Mucosa of descending colon (tissue), 3 donors: ENCODE measurements at places on chromosomes 13 and 19. TPM values are rescaled to one million over a fixed set of nuclear protein-coding genes. Genes with fewer than 3 reads are reported as not detected.

DNA sequence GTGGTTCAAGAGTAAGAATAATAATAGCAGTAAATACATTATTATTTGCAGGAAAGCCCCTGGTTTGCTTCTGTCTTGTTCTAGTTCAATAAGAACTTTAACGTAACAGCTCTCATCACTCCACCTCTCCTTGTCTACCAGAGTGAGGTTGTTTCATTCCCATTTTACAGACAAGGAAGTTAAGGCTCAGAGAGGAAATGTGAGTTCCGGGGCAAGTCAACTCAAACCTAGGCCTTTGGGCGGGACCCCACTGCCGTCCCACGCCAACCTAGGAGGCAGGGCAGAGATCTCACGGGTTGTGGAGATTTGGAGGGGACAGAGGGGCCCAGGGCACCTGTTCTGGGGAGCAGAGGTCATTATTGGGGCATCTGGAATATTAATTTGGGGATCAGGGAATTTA is 1.5 kb downstream of the MAP4K1 start:
- no peak for DNase-seq

DNA sequence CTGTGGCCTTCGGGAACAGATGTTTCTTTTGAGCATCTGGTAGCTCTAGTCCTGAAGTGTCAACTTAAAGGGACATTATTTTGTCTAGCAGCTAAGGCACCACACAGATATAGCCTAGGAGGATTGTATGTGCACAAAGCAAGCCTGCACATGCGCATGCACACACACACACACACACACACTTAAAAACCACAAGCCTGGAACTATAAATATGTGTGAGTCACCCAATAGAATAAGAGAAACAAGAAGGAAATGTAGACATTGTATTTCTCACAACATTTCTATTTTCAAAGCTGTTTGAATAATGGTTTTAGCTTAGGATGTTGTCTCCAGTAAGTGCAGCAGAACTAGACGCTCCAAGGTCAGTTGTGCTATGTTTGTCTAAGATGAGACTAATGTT is 516.5 kb downstream of the SUCLA2 start:
- DNase-seq, result no peak

- no peak for DNase-seq
These were observed 41.6 kb downstream of the NDFIP2 start for GRCh38 chr13:79522583-79522982.

DNA sequence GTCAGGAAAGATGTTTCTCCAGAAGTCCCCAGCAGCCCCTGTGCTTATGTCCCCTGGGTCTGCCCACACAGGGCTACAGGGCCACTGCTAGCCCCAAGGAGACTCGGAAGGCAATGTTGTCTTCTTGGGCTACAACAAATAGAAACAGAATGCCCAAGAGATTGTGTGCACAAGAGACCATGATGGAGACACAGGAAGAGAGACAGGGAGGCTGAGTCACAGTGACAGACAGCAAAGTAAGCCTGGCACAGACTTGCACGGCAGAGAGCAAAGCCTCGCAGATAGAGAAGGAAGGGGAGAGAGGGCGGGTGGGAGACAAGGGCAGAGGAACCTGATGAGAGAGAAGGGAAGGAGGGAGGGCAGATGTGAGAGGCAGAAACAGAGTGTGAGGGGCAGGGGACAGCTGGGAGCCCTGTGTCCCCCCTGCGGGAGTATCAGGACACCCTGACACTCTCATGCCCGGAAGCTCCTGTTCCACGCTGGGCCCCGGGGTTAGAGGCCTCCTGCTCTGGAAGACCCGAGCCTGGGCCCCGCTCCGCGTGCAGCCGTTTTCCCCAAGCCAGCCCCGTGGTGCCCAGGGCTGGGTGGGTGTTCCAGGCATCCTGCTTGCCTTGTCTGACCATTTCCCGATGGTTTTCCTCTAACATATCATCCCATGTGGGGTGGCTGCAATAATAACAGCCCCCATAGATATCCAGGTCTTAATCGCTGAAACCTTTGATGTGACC is 2.7 kb upstream of the PLA2G4C start:
- no peak for DNase-seq

The CALR3 gene
- not detected for total RNA-seq

DNA sequence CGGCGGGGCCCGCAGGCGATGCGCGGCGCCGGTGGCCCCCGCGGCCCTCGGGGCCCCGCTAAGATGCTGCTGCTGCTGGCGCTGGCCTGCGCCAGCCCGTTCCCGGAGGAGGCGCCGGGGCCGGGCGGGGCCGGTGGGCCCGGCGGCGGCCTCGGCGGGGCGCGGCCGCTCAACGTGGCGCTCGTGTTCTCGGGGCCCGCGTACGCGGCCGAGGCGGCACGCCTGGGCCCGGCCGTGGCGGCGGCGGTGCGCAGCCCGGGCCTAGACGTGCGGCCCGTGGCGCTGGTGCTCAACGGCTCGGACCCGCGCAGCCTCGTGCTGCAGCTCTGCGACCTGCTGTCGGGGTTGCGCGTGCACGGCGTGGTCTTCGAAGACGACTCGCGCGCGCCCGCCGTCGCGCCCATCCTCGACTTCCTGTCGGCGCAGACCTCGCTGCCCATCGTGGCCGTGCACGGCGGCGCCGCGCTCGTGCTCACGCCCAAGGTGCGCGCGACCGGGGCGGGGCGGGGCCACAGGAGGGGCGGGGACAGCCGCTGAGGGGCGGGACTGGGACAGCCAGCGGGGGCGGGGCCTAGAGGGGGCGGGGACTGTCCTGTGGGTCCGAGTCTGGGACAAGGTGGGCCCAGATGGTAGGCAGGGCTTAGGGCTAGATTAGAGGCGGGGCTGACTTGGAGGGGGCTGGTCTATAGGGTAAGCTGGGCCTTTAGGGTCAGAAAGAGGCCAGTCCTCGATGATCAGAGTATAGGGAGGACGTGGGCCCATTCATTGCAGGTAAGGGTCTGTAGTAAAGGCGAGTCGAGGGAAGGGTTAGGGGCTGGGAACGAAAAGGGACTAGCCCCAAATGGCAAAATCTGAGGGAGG is 5.1 kb downstream of the GRIN2D start:
- peak; percentile 94 for DNase-seq

- DNase-seq, result no peak
These were observed 156.2 kb downstream of the PCCA start for GRCh38 chr13:100245104-100245503.

- DNase-seq, result no peak
These were observed 801.5 kb upstream of the SPRY2 start for GRCh38 chr13:81142306-81142999.

The CYP4F12 gene
- total RNA-seq, result 62.8 TPM

The F10 gene
- 1.3 TPM for total RNA-seq

- DNase-seq, result no peak
These were observed 67.9 kb upstream of the KLF5 start for GRCh38 chr13:72990953-72991352.

The COQ8B gene
- total RNA-seq, result 29.9 TPM

DNA sequence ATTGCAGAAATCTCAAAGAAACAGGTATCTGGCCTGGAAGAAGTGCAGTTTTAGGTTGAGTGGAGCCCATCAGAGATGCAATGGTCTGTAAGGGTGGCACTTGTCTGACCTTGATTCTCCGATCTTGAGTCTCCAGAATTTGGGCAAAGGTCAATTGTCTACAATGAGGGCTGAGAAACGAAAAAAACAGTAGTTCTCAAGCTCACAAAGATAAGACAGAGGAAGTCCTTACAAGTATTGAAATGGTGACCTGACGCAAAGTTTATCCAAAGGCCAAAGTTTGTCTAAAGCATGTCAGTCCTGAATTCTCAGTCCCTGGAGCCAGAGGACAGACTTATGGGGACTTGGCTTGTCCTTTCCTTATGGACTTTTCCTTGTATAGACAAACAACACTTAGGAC is 40.3 kb downstream of the CYSLTR2 start:
- DNase-seq, result no peak

- DNase-seq, result no peak
These were observed 28.3 kb downstream of the LYL1 start for GRCh38 chr19:13074378-13074777.

The LGALS14 gene
- not detected for total RNA-seq

The LIN7B gene
- 7.2 TPM for total RNA-seq

DNA sequence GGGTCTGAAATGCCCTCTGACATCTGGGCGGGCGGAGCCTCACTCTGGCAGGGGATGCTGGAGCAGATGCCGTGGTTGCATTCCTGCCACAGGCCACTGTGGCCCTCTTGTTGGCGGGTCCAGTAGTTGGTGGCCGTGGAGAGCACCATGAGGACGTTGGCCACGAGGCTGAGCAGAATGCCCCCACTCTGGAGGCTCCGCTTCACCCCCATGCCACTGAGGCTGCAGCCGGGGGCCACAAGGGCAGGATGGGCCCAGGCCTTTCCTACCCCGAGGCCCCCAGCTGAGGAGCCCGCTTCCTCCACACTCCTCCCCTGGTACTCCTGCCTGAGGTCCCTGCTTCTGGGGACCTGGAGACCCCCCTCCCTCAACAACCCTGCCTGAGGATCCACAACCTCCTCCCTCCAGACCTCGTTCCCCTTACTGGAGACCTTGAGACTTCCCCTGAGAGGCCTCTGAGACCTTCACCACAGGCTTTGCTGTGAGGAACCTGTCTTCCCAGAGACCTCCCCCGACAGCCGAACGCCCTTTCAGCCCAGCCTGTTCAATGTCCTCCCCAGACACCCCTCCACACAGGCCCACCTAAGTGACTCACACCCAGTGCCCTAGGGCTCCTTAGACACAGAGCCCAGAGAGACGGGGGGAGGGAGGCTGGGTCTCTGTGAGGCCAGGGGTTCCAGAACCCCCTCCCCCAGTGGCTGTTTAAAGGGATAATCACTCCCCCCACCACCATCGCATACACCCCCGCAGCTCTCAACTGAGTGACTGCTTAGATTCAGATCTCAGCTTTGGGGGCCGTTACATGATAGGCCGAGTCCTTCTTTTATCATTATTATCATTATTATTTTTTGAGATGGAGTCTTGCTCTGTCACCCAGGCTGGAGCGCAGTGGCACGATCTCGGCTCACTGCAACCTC is at the start of gene CLDND2:
CLDND2 (minus strand) TSS at position 638 of the 917 bp plus-strand sequence; CDS start at position 212, 426 bp downstream.
- DNase-seq, result peak; percentile 29

- peak; percentile 44 for DNase-seq
These were observed 1.2 kb upstream of the NUP62 start for GRCh38 chr19:49930483-49931011.

The ZNF432 gene
- 9.1 TPM for total RNA-seq

GRCh38 chr19:18060472-18060871 is 26.3 kb downstream of the IL12RB1 start:
- DNase-seq, result no peak

DNA sequence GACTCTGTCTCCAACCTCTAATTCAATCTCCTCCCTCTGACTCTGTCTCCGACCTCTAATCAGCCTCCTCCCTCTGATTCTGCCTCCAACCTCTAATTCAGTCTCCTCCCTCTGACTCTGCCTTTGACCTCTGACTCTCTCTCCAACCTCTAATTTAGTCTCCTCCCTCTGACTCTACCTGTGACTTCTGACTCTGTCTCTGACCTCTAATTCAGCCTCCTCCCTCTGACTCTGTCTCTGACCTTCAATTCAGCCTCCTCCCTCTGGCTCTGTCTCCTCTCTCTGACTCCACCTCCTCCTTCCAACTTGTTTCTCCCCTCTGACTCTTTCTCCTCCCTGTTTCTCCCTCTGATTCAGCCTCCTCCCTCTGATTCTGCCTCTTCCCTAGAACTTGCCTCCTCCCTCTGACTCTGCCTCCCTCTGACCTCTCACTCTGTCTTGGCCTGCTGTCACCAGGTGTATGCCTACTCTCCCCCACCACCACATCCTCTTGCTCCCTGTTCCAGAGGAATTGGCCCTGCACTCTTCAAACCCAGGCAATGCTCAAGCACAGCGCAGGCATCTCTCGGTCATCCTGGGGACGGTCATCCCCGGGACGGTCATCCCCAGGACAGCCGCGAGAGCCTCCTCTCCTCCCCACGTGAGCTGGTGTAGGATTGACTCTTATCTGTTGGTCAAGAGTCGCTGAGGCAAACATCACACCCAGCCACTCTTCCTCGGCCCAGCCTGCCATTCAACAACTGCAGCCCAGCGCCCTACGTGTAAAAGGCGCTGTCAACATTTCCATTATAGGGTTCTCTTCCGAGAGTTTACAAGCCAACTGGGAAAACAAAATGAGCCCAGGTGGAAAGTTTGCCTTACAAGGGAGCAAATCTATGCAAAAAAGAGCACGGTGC is 60.2 kb downstream of the ZIC5 start:
- DNase-seq, result peak; percentile 14

DNA sequence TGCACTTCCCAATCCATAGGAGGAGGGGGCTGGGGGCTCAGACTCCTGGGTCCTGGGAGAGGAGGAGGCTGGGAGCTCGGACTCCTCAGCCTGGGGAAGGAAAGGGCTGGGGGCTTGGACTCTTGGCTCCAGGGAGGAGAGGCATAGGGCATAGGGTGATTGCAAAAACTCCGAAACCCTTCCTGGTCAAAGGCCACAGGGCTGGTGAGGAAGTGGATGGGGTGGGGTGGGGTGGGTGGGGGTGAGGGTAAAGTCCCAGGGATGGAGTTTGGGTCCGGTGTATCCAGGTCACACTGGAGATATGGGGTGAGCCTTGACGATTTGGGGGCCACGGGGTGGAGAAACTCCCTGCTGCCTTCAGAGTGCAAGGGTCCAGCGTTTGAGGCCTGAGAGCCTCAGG is 2.8 kb downstream of the MYH14 start:
- DNase-seq, result peak; percentile 52

The VSTM2B gene
- total RNA-seq, result 0.32 TPM

GRCh38 chr13:59459972-59460371 is 703.8 kb downstream of the DIAPH3 start:
- no peak for DNase-seq

GRCh38 chr19:55702131-55702627 is 27.2 kb downstream of the EPN1 start:
- DNase-seq, result peak; percentile 41

The ZNF610 gene
- total RNA-seq, result 1.7 TPM

- no peak for DNase-seq
These were observed 8.1 kb upstream of the NFIX start for GRCh38 chr19:12987190-12987589.

DNA sequence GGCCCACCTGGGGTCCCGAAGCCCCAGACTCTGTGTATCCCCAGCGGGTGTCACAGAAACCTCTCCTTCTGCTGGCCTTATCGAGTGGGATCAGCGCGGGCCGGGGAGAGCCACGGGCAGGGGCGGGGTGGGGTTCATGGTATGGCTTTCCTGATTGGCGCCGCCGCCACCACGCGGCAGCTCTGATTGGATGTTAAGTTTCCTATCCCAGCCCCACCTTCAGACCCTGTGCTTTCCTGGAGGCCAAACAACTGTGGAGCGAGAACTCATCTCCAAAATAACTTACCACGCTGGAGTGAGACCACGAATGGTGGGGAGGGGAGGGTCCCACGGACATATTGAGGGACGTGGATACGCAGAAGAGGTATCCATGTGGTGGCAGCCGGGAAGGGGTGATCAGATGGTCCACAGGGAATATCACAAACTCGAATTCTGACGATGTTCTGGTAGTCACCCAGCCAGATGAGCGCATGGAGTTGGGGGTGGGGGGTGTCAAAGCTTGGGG is 1.0 kb upstream of the ICAM5 start:
- DNase-seq, result peak; percentile 68

The PEAK3 gene
- total RNA-seq, result 1.4 TPM

The C2CD4C gene
- 1.7 TPM for total RNA-seq

DNA sequence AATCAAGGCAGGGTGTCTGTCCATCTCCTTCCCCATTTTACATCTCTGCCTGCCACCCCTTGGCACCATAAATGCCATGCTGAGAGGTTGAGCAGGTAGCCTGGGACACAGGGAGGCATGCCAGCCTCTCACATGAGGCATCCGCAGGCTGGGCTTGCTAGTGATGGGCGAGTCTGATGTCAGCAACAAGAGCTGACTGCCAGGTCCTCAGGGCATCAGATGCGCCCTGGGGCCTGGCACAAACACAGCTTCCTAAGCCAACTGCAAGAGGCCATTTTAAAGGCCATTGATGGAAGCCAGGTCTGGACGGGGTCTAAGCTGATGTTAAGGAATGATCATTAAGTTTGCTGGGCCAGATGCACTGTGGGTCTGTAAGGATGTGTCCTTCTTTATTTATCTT is 34.6 kb downstream of the MYH14 start:
- no peak for DNase-seq

GRCh38 chr13:82062772-82063171 is 1721.8 kb upstream of the SPRY2 start:
- DNase-seq, result no peak
